Hematopoietic multipotent progenitor cell treated with erythropoietin and hydrocortisone succinate and interleukin-3 and kit ligand, for 17 days (in vitro differentiated cells): ENCODE measurements at places on chromosomes 6 and 20.

DNA sequence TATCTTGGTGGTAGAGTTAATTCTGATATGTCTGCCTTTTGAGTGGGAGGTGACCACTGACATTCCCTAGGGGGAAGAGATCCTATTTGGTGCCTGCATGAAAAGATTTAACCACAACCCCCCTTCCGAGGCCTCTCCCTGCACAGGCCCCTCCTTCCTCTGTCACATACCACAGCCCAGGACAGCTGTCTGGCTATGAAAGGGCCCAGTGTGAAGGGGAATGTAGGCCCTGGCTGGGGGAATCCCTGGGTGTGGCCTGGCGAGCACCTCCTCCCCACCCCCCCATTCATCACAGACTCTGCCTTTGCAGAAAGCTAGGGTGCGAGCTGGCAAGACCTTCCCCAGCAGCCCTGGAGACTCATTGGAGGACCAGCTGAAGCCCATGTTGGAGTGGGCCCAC, 27.4 kb upstream of the MAPRE1 start:
- DNase-seq: no peak

DNA sequence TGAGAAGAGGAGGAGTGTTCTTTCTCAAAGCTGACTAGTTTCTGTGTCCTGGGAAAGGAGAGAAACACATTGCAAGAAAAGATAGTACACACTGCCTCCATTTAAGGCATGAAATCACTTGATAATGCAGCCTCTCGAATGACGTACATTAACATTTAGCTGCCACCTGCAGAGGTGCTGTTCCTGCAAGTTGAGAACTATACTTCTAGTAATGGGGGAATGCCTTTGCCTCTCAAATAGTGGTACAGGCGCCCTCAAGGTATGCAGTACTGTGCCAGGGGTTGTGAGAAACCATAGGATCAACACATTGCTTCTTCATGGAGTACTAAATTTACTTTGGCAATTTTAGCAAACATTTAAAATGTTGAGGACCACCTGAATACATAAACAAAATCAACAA, 20.1 kb downstream of the IMPG1 start:
- DNase-seq: no peak

DNA sequence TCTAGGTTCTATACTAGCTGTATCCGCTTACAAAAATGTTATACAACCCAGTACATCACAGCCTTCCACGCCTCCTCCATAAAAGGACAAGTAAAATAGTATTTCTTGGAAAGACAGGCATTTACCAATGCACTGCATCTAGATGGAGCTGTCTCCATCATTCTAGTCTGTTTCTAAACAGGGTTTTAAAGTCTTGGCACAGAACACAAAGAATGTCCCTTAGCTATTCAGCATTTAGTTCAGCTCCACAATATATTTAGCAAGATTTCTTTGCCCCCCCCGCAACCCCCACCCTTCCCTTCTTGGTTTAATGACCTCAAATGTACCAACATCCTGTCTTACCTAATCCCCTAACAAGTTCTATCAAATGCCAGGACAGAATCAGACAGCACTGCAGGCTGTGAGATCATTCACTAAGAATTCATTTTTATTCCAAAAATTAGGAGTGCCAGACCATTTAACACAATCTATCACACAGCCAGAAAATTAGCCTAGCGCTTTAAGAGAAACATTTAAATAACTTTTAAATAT, 198.6 kb downstream of the BACH2 start:
- no peak for DNase-seq

GRCh38 chr6:134816780-134817179, 133.1 kb downstream of the ALDH8A1 start:
- DNase-seq: no peak

DNA sequence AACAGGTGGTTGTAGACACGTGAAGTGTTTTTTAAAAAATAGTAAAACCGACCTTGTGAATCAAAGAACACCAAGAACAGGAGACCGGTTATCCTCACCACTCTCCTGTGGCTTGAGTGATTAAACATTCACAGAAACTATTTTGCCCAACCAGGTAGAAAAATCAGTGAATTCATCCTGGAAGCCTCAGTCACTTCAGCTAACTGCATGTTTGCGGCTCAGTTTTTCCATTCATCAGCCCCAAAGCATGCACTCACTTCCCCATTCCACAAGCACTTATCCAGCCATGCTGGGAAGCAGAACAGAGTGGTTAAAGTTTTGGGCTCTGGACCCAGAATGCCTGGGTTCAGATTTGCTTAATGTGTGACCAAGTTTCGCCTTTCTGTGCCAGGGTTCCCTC, 2.4 kb downstream of the LRRN4 start:
- DNase-seq: no peak

DNA sequence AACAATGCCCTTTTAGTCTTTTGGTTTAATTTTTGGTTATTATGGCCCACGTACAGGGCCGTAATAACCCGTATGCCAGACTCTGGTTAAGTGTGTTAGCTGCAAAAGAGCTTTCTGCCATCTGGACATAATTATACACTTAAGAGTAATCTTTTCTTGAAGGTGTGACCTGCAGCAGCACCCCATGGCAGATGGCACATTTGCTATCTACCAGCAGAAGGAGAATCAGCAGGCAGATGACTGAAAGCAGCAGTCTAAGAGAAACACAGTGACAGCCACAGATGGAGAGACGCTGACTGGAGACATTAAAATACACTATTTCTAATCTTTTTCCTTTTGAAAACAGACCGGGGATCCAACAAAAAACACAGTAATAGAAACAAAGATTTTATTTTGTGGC, 18.7 kb downstream of the ASF1A start:
- DNase-seq: no peak

DNA sequence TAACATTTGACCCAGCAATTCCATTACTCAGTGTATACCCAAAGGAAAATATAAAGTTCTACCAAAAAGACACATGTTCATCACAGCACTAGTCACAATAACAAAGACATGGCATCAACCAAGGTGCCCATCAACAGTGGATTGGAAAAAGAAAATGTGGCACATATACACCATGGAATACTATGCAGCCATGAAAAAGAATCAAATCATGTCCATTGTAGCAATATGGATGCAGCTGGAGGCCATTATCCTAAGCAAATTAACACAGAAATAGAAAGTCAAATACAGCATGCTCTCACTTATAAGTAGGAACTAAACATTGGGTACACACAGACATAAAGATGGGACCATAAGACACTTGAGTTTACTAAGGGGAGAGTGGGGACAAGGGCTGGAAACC, 441.9 kb upstream of the ID4 start:
- no peak for DNase-seq

- DNase-seq: peak; percentile 94
Observed at GRCh38 chr6:30130887-30131862, 4.8 kb upstream of the TRIM40 start.

GRCh38 chr6:165649166-165650137, 13.6 kb downstream of the PDE10A start:
- DNase-seq: no peak
